ENCODE measurements at places on chromosomes 4 and X. TPM values are rescaled to one million over a fixed set of nuclear protein-coding genes. Genes with fewer than 3 reads are reported as not detected.

FGF5 gene
- total RNA-seq = not detected

MID1 gene
- 0.25 TPM for total RNA-seq

NLGN4X gene
- total RNA-seq = 0.08 TPM

RTL3 gene
- not detected for total RNA-seq

CYLC1 gene
- total RNA-seq = not detected

AADAT gene
- total RNA-seq = not detected

GAGE12F gene
- total RNA-seq = not detected

TMSB15B gene
- 5.2 TPM for total RNA-seq

ASMT gene
- total RNA-seq = not detected

REPS2 gene
- total RNA-seq = not detected

CTBP1 gene
- 186 TPM for total RNA-seq

USP27X gene
- total RNA-seq = 1.1 TPM

TMEM255A gene
- total RNA-seq = not detected

TKTL2 gene
- total RNA-seq = not detected

GABRG1 gene
- not detected for total RNA-seq

CHM gene
- 12.2 TPM for total RNA-seq

SSX2B gene
- total RNA-seq = 0.21 TPM

UNC5C gene
- total RNA-seq = not detected

LAP3 gene
- total RNA-seq = 101 TPM

CNKSR2 gene
- total RNA-seq = 6.4 TPM

GPRIN3 gene
- total RNA-seq = 13.2 TPM

FMR1NB gene
- not detected for total RNA-seq

C4orf17 gene
- not detected for total RNA-seq

C4orf50 gene
- 0.11 TPM for total RNA-seq

Data from activated T-cell treated with anti-CD3 and anti-CD28 coated beads, Interleukin-2, amount 50 U/mL, for 4 hours (primary cell).